ENCODE measurements at places on chromosomes 7 and 10.

DNA sequence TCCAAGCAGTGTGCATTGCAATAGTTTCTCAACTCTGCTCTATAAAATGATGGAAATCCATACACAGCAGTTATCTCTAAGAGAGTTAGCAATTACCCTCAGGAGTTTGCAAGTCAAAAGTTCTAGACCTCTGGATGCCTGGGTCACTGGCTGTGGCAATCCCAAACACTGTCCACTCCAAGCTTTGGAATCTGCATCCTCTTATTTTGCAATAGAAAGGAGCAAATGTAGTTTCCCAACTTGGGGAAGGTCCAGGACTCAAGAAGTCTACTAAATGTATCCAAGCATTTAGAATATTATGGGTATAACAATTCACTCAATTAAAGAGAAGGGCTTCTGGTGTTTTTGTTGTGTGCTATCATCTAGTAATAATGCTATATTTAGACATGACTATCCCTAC, 131.3 kb upstream of the NRP1 start:
- no peak for DNase-seq

DNA sequence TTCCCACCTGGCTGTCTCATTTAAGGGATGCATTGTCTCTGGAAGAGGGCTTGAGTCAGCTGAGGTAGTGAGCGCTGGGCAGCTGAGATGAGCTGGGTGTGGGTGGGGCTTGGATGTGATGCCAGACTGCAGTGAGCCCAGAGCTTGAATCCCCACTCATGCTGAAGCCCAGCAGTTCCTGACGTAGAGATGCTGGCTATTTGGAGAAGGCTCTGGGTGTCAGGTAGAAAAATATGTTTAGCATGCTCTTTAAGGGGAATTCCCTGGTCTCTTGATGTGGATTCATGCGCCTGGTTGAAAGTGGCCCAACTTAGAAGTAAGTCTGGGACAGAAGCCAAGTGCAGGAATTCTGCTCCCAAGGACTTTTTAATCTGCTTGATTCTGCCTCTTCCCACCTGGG, 241.5 kb upstream of the IGFBP3 start:
- DNase-seq = peak; percentile 79

- DNase-seq = no peak
These were observed 335.1 kb downstream of the GATA3 start for GRCh38 chr10:8389630-8390029.

DNA sequence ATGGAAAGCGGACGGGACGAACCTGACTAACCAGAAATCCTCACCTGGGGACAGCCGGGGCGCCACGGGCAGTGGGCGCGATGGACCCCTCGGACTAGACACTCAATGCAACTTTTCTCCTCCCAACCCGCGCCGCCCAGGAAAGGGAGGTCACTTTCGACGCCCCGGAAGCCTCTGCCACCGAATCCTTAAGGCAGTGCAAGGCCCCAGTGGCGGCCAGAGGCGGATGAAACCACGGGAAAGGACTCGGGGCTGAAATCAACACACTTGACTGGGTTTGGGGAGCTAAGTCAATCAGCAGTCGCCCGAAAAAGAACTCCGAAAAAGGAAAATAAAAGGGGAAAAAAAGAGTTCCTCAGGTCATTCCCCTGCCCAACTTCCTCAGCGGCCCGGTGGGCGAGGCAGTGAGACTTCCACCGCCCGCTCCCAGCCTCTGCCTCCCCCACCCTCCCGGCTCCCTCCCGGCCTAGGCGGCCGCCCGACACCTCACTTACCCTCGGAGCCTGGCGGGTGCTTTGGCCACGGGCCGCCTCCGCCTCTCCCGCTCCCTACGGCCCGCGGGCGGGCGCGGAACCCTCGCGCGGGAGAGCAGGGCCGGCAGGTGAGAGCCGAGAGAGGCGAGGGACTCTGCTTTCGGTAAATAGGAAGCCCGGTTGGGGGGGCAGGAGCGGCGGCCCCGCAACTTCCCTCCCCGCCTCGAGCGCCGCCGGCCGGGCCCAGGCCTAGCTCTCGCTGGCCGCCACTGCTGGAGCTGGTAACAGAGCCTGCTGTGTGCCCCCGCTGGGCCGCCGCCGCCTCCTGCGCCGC, 518 bp downstream of the WAPL start:
- peak; percentile 71 for DNase-seq

DNA sequence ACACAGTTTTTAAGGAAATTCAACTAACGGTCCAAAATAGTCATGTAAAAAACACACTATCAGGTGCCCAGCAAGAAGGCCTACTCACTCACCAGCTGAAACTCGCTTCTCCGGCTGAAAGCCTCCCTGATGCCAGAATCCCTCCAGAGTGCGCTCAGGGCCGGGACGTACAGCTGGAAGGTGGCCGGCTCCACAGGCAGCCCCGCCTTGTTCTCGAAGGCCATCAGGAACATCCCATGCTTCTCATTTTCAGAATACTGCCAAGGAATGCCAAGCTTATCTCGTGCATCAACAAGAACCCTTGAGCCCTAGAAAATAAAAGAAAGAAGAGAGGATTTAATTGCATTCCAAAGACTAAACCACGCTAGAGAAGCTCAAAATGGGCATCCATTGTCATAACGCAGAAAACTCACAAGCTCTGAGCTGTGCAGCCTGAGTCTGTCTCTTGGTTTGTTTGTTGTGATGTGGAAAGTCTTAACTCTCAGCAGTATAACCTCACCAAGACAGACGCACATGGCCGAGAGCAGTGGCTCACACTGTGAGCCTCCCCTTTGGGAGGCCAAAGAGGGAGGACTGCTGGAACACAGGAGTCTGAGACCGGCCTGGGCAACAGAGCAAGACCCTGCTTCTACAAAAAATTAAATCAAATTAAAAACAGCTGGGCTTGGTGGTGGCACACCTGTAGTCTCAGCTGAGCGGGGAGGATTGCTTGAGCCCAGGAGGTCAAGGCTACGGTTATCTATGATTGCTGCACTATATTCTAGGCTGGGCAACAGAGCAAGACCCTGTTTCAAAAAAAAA, 49.1 kb downstream of the GNA12 start:
- DNase-seq = peak; percentile 40

DNA sequence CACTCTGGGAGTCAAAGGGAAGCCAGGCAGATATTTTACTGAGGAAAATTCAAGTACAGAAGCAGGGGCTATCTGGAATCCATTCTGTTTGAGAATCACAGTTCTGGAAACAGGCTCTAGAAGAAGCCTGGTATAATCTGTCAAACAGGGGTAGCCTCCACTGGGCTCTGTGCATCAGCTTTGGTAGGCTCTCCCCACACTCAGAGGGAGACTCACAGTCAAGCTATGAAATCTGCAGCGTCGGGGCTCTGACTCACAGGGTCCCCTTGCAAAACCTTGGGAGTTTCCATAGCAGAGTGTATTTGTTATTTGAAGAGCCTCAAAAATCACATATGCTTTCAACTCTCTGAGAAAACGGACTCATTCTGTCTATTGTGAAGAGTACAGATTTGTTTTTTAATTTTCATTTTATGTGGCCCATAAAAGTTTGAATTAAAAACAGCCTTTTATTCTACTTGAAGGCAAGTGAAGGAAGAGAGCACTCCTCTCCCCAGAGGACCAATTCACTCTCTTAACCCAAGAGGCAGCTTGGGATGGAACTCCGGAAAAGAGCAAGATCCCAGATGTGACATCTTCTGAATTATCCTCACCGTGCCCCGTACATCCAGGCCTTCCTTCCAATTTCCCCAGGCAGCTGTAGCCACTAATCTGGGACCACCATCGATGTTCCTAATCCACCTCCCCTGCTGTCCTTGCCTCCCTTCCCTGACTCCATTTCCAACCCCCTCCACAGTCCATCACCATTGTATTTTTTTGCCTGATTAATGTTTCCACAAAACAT, 590.9 kb upstream of the MGMT start:
- DNase-seq = peak; percentile 9

DNA sequence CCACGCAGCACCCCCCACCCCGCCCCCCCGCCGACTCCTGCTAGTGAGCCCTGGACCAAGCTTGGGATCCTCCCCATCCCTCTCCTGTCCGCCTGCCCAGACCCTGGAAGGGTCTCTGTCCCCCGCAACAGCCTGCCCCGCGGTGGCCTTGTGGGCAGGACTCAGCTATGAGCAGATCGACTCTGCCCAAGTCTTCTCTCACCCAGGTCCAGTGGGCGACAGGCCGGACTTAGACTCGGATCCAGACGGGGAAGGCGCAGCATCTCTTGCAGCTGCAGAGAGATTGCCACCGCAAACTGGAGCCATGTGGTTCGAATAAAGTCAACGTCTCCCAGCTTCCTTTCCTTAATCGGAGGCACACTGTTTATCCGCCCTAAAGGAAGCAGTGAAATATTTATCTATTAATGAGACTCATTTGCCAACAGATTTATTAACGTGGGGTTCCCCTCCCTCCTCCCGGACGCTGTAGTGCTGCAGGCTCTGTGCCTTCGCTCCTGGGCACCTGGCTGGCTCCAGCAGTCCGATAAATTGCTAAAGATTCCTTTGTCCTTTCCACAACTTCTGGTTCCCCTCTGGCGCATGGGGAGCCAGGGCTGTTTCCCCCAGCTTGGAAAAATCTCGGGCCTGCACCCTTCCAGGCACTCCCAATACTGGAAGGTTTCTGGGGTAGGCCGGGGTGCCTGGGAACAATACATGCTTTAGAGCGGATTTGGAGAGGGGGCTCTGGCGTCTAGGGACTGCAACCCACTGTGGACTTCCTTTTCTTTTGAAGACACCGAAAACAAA, 634 bp upstream of the HOXA7 start:
- DNase-seq = no peak

DNA sequence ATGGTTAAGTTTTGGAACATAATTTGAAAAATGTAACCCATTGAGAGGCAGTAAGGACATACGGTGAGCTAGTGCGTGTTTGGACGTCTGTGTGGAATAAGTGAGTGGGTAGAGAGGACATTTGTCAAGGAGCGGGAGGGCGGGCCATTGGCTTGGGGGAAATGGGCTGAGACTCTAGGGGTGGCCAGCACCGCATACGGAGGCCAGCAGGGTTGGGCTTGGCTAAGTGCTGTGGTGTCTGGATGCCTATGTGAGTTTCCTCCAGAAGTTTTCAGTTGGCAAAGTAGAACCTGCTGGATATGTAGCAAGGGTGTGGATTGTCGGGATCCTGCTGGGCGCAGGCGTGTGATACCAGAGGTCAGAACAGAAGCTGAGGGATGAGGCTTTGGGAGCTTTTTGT, 103.0 kb downstream of the TCF7L2 start:
- DNase-seq = no peak

DNA sequence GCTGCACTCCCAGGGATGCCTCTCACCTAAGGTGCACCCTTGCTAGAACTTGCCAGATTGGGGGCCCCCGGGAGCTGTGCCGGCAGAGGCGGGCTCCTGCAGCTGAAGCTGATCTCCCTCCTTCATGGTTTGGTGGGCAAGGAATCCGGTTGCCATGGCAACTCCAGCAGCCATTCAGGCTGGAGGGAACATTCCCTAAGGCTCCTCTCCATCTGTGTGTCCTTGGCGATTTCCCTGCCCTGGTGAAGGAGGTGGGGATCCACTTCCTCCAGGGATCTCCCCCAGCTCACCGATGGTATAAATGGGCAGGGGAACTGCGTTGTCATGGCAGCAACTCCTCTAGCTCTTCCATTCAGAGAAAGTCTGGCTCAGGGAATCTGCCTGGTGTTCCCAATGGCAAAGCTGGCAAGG, 49.6 kb upstream of the GPR158 start:
- DNase-seq = peak; percentile 58

- no peak for DNase-seq
These were observed 6.9 kb downstream of the PPIF start for GRCh38 chr10:79354141-79354540.

DNA sequence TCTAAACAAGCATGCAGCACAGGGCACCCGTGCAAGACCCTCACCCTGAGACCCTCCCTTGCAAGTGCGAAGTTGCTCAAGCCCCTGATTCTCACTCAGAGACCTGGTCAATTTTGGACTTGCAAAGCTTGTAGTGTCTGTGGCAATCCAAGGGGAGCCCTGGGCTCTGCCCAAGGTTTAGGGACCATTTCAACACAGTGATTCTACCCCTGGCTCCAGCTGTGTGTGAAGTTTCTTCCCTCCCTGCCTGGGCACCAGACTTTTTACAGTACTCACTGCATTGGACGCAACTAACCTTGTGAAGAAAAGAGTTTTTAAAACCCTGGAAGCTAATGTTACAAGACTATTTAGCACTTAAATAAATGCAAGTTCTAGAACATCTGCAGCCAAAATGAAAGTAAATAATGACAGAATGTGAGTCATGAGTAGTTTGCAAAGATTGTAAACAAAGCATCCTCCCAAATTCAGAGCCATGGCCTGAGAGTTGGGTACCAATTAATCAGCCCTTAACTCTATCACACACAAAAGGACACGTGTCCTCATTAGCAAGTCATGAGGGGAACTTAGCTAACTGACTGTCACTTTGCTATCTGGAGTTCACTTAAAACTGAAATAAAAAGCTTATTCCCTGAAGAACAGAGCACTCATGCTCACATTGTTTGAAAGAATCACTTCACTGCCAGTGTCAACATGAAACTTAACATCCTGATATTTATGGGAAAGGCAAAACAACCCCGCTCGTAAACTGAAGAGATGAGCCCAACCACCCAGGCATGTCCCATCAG, 48.1 kb downstream of the RGS10 start:
- peak; percentile 28 for DNase-seq

DNA sequence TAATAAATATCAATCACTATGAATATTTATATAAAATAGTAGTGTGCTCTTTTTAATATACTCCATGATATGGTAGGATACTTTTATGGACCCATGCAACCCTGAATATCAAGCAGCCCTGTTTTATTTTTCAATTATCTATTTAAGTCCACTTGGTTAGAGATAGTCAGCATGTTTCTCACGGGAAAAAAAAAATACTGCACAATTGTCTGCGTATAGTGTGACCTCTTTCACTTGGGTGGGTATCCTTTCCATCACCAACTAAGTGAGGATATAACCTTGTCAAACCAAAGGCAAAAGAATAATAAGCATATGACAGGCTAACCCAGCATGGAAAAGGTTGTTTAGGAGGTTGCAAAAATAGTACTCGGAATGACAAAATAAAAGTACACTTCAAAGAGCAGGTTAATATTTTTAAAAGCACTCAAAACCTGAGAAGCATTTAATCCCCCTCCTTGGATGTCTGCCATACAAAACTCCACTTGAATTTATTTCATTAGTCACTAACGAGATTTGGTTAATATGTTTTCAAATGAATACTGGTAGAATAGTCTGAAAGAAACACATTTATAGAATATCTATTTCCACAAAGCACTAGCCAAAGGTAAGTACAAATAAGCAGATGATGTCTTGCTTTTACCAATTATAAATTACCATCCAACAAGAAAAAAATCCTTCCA, 76.5 kb downstream of the IMMP2L start:
- DNase-seq = peak; percentile 4

- peak; percentile 75 for DNase-seq
These were observed at the start of gene BEND7 for GRCh38 chr10:13528875-13529713. TSS of gene BEND7 (minus strand) at chr10:13529014. CDS start at chr10:13528533, 481 bp downstream.

GRCh38 chr10:36224431-36224985, 582.4 kb upstream of the FZD8 start:
- DNase-seq = peak; percentile 16

- no peak for DNase-seq
These were observed 5.1 kb upstream of the LRRC27 start for GRCh38 chr10:132326925-132327324.
